H1 (cell line): ENCODE measurements at places on chromosomes 6 and 20. TPM values are rescaled to one million over a fixed set of nuclear protein-coding genes. Genes with fewer than 3 reads are reported as not detected.
A peak's percentile ranks its signal among the peaks of the same experiment; 100 is the strongest.

Gene APOM
- 3.4 and 3.8 TPM in 2 replicates for total RNA-seq

GRCh38 chr6:106186714-106187113 lies 100.6 kb downstream of the PRDM1 start:
- no peak for DNase-seq
- H3K36me3 ChIP-seq: no peaks in the 10 kb centered on the region
- no peaks in the 10 kb centered on the region for H3K4me1 ChIP-seq
- no peak overlapping the region for H3K27ac ChIP-seq
- H3K4me3 ChIP-seq: no peak overlapping the region
- no peaks in the 10 kb centered on the region for H3K27me3 ChIP-seq

- H3K27ac ChIP-seq: no peak overlapping the region
- H3K4me3 ChIP-seq: no peak overlapping the region
- no peak for DNase-seq
- no peaks in the 10 kb centered on the region for H3K4me1 ChIP-seq
- no peaks in the 10 kb centered on the region for H3K36me3 ChIP-seq
- no peaks in the 10 kb centered on the region for H3K27me3 ChIP-seq
Measured at GRCh38 chr6:63269470-63269869, 50.3 kb downstream of the LGSN start.

- DNase-seq: no peak
- H3K27ac ChIP-seq: no peak overlapping the region
- H3K4me3 ChIP-seq: no peak overlapping the region
- H3K27me3 ChIP-seq: no peaks in the 10 kb centered on the region
Measured at GRCh38 chr20:38497246-38497935, 24.7 kb downstream of the RALGAPB start.

DNA sequence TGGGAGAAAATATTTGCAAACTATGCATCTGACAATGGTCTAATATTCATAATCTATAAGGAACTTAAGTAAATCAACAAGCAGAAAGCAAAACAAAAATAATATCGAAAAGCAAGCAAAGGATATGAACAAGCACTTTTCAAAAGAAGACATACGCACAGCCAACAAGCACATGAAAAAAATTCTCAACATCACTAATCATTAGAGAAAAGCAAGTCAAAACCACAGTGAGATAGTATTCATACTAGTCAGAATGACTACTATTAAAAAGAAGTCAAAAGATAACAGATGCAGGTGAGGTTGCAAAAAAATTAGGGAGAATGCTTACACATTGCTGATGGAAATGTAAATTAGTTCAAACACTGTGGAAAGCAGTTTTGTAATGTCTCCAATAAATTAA lies 410.2 kb downstream of the MMUT start:
- no peaks in the 10 kb centered on the region for H3K36me3 ChIP-seq
- no peaks in the 10 kb centered on the region for H3K27me3 ChIP-seq
- DNase-seq: no peak

DNA sequence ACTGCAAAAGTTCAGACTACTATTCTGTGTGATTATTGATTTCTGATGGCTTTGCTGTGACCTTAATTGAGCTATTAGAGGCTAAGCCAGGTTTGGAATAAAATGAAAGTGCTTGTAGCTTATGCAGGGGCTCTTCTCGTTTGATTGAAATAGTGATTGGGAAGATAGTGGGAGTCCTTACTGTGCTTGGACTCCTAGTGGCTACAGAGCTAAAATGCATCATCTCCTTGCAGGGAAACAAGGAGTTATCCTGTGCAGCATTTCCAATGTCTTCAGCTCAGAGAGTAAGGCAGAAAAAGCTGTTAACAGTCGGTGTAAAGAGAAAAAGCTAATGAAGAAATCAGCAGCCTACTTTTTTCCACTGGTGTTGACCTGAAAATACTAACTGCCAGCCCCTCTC lies 173.5 kb downstream of the SLC35F1 start:
- no peak overlapping the region for H3K4me3 ChIP-seq
- H3K4me1 ChIP-seq: no peaks in the 10 kb centered on the region
- DNase-seq: no peak
- no peaks in the 10 kb centered on the region for H3K27me3 ChIP-seq
- no peak overlapping the region for H3K27ac ChIP-seq
- H3K36me3 ChIP-seq: no peaks in the 10 kb centered on the region

Gene TCF15
- 6.9 and 7.3 TPM in 2 replicates for total RNA-seq

- H3K4me3 ChIP-seq: no peak overlapping the region
- no peak overlapping the region for H3K27ac ChIP-seq
- H3K27me3 ChIP-seq: no peaks in the 10 kb centered on the region
- no peak for DNase-seq
Measured at GRCh38 chr20:6732001-6732447, 35.5 kb upstream of the BMP2 start.

GRCh38 chr6:34189806-34190503 lies 44.1 kb upstream of the GRM4 start:
- no peak overlapping the region for H3K4me3 ChIP-seq
- no peak overlapping the region for H3K27ac ChIP-seq

Gene SLC22A7
- total RNA-seq: not detected in 2 replicates

DNA sequence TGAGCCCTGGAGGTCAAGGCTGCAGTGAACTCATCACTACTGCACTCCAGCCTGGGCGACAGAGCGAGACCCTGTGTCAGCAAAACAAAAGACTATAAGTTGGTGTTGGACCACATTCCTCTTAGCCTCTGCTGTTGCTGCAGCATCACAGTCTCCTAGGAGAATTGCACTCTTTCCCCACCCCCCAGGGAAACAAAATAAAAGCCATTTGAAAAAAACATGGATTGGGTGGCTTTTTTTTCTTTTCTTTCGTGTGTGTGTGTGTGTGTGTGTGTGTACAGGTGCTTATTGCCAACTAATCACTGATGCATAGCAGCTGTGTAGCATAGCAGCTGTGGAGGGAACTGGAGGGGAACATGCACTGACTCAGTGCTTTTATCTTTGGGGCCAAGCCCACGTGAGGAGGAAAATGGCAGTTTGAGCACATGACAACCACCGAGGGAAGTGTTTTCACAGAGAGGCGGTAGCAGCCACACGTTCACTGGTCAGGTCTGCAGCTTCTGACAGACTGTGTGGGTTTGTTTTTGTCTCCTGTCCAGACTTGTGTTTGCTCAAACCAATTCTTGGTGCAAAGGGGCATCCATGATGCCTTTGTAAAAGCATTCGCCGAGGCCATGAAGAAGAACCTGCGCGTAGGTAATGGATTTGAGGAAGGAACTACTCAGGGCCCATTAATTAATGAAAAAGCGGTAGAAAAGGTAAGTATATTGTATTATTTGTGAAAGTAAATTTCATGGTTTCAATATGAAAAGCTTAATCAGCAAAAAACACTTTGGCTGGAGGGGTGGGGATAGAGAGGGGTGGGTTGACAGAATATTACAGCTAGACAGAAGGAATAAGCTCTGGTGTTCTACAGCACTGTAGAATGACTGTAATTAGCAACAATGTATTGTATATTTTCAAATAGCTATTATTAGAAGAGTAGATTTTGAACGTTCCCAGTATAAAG lies 27.7 kb downstream of the ALDH5A1 start:
- no peak overlapping the region for H3K4me3 ChIP-seq
- no peak overlapping the region for H3K27ac ChIP-seq
- no peaks in the 10 kb centered on the region for H3K27me3 ChIP-seq

- no peaks in the 10 kb centered on the region for H3K27me3 ChIP-seq
- no peak for DNase-seq
- no peaks in the 10 kb centered on the region for H3K36me3 ChIP-seq
- no peak overlapping the region for H3K27ac ChIP-seq
Measured at GRCh38 chr6:84738996-84739865, 25.2 kb downstream of the TBX18 start.

DNA sequence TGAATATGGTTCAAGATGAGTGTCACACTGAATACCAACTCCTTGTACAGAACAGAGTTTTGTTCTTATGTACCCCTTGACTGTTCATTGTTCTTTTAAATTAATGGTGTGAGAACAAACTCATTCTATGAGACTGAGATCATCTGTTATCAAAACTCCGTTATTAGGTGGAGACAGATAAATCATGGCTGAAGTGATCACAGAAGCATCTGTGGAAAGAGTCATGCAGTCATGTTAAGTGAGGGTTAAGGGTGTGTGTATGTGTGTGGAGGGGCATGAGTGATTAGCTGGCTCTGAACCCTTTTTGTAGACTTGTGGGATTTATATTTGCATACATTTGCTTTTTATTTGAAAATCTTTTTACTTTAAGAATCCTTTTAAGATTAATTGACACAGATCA lies 24.7 kb downstream of the ADGRG6 start:
- H3K27ac ChIP-seq: no peak overlapping the region
- DNase-seq: no peak
- no peak overlapping the region for H3K4me3 ChIP-seq
- H3K36me3 ChIP-seq: no peaks in the 10 kb centered on the region
- H3K4me1 ChIP-seq: no peaks in the 10 kb centered on the region
- H3K27me3 ChIP-seq: no peaks in the 10 kb centered on the region

Gene TMC2
- total RNA-seq: not detected in 2 replicates

GRCh38 chr6:32170294-32170693 lies 5.6 kb downstream of the AGPAT1 start:
- H3K27ac ChIP-seq: no peak overlapping the region
- DNase-seq: no peak
- H3K36me3 ChIP-seq: peaks cover 41% of the 10 kb centered on the region
- no peaks in the 10 kb centered on the region for H3K27me3 ChIP-seq
- H3K4me1 ChIP-seq: peaks cover 4% of the 10 kb centered on the region; the same call in 1 of the 2 replicates

- H3K4me1 ChIP-seq: no peaks in the 10 kb centered on the region
- H3K4me3 ChIP-seq: no peak overlapping the region
- no peaks in the 10 kb centered on the region for H3K36me3 ChIP-seq
- DNase-seq: no peak
- no peak overlapping the region for H3K27ac ChIP-seq
Measured at GRCh38 chr6:48714250-48714649, 603.3 kb upstream of the PTCHD4 start.

DNA sequence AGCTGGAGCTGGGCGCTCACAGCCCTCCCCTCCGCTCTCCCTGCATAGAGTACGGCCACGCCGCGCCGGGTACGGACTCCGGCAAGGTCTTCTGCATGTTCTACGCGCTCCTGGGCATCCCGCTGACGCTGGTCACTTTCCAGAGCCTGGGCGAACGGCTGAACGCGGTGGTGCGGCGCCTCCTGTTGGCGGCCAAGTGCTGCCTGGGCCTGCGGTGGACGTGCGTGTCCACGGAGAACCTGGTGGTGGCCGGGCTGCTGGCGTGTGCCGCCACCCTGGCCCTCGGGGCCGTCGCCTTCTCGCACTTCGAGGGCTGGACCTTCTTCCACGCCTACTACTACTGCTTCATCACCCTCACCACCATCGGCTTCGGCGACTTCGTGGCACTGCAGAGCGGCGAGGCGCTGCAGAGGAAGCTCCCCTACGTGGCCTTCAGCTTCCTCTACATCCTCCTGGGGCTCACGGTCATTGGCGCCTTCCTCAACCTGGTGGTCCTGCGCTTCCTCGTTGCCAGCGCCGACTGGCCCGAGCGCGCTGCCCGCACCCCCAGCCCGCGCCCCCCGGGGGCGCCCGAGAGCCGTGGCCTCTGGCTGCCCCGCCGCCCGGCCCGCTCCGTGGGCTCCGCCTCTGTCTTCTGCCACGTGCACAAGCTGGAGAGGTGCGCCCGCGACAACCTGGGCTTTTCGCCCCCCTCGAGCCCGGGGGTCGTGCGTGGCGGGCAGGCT lies 4.6 kb downstream of the KCNK15 start:
- peaks cover 17% of the 10 kb centered on the region for H3K4me1 ChIP-seq
- no peak overlapping the region for H3K27ac ChIP-seq
- no peak overlapping the region for H3K4me3 ChIP-seq
- H3K27me3 ChIP-seq: peaks cover 2% of the 10 kb centered on the region
- DNase-seq: peak; percentile 71

Gene TPX2
- 122 and 125 TPM in 2 replicates for total RNA-seq

DNA sequence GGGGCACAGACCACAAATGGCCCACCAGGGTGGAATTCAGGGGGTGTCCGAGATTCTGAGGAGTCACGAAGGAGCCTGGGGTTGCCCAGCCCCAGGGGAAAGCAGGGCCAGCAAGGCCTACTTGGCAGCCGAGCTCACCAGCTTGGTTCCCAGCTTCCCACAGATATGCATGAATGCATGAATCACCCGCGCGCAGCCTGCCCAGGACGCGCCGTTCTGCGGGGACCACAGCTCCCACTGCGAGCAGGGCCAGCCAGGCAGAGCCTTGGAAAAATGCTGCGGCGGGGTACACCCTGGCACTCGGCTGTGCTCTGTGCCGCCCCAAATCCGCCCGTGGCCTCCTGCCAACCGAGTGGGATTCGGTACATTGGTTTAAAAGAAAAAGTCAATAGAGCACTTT lies 211.0 kb downstream of the NFATC2 start:
- H3K4me3 ChIP-seq: no peak overlapping the region
- H3K4me1 ChIP-seq: no peaks in the 10 kb centered on the region
- no peak overlapping the region for H3K27ac ChIP-seq
- no peak for DNase-seq
- H3K36me3 ChIP-seq: no peaks in the 10 kb centered on the region

- no peak overlapping the region for H3K27ac ChIP-seq
- no peak for DNase-seq
- H3K36me3 ChIP-seq: no peaks in the 10 kb centered on the region
Measured at GRCh38 chr6:146367061-146367460, 176.6 kb upstream of the RAB32 start.

- DNase-seq: no peak
- H3K27ac ChIP-seq: no peak overlapping the region
- no peaks in the 10 kb centered on the region for H3K27me3 ChIP-seq
- no peaks in the 10 kb centered on the region for H3K36me3 ChIP-seq
Measured at GRCh38 chr20:5734602-5735001, 15.6 kb upstream of the SHLD1 start.

DNA sequence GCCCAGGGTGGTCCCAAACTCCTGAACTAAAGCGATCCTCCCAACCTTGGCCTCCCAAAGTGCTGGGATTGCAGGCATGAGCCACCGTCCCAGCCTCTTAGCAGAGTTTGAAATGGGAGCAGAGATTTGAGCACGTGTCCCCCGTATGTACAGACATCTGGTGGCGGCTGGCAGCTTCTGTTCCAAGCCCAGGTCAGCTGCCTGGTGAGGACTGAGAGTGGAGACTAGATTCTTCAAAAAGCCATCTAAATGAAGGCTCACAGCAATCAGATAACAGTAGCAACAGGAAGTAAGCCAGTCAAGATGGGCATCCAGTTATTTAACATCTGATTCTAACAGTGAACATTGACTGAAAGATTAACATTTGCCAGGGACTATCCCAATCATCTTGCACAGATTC lies 128.1 kb upstream of the AKAP12 start:
- H3K4me1 ChIP-seq: no peaks in the 10 kb centered on the region
- H3K36me3 ChIP-seq: no peaks in the 10 kb centered on the region
- H3K4me3 ChIP-seq: no peak overlapping the region
- DNase-seq: no peak
- no peak overlapping the region for H3K27ac ChIP-seq
- no peaks in the 10 kb centered on the region for H3K27me3 ChIP-seq
